Daoy (cell line): ENCODE measurements at places on chromosomes 3 and 15. TPM values are rescaled to one million over a fixed set of nuclear protein-coding genes. Genes with fewer than 3 reads are reported as not detected.

Gene CHRM5
- 0.36 TPM in 1 of 2 replicates, not detected in the other for total RNA-seq

Gene MST1R
- total RNA-seq: not detected in 2 replicates

Gene FGF7
- not detected in 2 replicates for total RNA-seq

Gene ANKRD34C
- total RNA-seq: not detected in 2 replicates

Gene PIF1
- 26.6 and 32.9 TPM in 2 replicates for total RNA-seq

Gene CPN2
- total RNA-seq: not detected in 2 replicates

Gene ACP3
- total RNA-seq: 2.9 TPM in 1 of 2 replicates, not detected in the other

Gene SMCO1
- total RNA-seq: not detected in 2 replicates
